Fibroblast of lung (primary cell): ENCODE measurements at places on chromosomes 3 and 15.

DNA sequence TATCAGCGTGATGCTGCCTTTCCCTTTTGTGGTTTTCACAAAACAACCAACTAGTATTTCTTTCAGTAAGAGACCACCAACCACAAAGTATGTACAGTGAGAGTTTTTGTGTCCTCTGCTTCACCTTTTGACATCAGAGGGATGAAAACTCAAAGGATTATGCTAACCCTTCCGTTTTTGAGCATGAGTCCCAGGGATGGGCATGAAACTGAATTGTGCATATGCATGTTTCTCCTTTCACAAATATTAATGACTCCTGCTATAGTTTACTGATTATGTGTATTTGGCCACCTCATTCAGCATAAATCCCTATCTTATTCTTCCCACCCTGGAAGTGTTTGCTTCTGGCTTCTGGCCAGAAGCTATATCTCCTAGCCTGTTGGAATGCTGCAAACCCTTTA, 59.2 kb downstream of the RSRC1 start:
- DNase-seq: peak; percentile 79

DNA sequence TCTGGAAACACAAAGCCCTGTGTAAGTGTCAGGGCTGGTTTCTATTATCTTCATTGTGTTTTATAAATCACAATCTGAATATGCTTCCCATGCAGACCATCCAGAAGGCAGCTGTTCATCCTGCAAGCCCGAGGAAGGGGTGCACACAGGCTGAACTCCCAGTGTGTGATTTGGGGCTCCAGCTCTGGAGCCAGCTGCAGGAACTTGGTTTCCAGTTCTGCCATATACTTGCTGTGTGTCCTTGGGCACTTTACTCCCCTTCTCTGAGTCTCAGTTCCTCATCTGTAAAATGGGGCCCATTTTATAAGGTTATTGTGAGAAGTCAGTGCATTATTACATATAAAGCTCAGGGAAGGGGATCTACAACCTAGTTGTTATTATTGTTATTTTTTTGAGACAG, 22.6 kb downstream of the CYP8B1 start:
- DNase-seq: no peak

DNA sequence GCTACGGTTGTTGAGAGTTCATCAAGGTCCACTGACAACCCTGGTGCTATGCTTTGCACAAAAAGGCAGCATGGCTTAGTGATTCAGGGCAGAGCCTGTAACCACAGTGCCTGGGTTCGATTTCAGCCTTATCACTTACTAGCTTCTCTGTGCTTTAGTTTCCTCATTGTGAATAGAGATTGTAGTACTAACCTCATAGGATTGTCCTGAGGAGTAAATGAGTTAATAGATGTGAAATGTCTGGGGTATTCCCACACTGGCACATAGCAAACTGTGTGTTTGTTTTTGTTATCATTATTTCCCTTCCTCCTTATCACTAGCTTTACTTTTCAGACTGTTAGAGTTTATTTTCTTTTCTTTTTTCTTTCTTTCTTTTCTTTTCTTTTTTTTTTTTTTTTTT, 16.3 kb downstream of the CRTAP start:
- peak; percentile 24 for DNase-seq

GRCh38 chr3:57434041-57434440, 110.1 kb downstream of the DNAH12 start:
- DNase-seq: peak; percentile 33

DNA sequence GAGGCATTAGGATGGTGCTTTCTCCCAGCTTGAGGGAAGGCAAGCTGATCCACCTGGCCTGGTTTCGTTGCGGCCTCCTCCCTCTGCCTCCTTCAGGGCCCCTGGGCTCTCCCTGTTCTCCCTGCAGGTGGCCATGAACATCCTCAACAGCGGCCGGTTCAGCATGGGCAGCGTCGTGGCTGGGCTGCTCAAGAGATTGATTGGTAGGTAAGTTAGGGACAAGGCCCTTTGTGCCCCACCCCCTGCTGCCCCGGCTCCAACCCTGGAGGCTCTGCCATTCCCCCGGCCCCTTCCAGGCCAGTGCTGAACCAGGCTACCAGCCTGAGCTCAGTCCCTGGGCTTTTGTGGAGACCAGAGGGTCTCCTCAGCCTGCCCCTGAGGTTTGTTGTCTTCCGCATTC, 23.0 kb downstream of the ACAD9 start:
- no peak for DNase-seq

DNA sequence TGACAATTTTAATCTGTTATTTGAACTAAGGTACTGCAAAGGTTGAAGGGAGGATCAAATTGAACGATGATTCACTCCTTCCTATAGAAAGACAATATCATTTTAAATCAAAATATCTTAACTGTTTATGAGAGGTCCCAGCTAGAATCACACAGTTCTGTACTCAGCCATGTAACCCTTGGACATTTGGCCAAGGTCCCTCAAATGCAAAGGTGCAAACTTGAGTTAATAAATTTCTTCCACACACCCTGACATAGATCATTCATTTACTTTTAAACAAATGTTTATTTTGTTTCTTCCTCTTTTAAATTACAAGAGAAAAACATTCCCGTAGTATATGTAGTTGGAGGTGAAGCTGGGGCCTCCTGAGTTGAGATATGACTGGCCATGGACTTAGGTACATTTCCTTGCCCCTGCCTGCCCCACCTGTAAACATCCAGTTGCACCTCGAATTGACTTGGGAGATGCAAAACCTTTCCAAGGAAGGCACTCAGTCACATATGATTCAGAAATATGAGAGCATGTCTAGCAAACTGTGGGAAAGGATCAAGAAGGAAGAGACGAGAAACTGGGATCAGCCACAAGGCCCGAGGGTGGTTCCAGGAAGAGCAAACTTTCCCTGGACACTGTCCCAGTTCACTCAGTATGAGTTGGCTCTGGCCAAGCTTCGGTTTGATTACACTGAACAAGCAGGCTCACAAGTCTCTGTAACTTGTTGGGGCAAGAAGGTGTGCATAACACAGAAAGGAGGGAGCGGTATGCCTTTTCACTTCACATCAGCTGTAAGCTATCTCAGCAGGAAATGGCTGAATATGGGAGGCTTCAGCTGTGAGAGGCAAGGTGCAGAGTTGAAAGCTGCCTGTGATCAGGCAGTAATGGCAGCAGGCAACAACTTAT, 6.7 kb downstream of the TNFSF10 start:
- DNase-seq: peak; percentile 95

- no peak for DNase-seq
Observed at GRCh38 chr3:78569804-78570203, 1198.0 kb downstream of the ROBO1 start.

DNA sequence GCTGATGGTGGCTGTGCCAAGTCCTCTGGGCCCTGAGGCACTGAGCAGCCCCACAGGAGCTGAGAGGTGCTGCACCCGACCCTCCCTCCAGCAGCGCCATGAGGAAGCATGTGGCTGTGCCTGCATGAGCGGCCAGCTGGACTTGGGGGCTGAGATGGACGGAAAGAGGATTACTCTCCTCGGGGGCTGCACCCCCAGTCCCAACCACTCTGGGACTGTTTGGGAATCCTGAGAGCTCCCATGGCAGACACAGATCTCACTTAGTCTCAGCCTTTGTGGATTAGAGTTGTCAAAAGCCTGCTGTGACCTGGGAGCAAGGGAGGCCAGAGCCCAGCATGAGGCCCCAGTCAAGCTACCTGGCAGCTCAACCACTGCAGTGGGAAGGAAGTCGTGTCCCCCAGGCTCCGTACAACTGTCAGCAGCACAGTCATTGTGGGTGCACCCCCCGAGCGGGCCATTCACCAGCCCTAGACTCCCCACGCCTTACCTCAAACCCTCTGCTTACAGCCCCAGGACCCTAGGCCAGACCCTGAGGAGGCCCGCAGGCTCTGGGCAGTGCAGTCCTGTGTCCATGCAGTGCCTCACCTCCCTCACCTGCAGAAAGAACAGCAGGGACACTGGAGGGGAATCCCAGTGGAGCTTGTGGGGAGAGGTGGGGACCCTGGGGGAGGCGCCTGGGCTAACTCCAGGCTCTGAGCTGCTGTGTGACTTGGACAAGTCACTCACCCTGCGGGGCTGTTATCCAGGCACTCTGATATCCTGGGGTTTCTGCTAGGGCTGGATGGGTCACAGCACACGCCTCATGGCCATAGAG, 17.1 kb downstream of the PRR23E start:
- no peak for DNase-seq

DNA sequence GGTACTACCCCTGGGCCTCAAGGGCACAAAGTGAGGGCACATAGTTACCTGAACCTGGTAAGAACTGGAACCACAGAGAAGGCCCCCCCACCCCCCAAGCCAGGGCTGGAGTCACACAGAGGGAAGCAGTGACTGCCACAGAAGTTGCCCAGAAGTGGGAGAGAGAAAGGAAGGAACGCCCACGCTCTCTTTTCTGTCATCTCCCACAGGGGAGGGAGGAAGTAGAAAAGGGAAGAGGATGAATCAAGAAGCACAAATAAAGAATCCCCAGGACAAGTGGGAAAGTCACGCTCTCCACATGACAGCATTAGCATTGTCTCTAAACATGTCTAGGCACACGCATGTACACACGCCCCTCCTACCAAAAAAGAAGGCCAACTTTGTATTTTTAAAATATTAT, 114.7 kb upstream of the FRMD4B start:
- DNase-seq: no peak

GRCh38 chr15:68151277-68151676, 53.9 kb downstream of the CALML4 start:
- peak; percentile 10 for DNase-seq

- DNase-seq: peak; percentile 60
Observed at GRCh38 chr3:141410408-141410807, 42.1 kb downstream of the ZBTB38 start.

DNA sequence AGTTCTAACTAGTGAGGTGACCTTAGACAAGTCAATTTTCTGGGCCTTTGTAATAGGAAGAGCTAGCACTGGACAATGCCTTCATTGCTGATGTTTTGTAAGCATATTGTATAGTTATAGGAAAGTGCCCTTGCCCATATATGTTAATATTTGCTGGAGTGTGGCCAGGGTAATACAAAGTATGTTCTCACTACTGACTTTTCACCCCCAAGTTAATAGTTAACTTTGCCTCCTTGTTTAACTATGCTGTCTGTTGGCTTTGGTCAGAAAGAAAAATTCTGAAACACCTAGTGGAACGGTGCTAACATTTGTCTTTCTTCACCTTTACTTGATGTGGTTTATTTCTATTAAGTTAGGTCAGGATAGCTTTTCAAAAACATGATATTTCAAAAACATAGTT, 287.4 kb upstream of the CTNNB1 start:
- DNase-seq: no peak

DNA sequence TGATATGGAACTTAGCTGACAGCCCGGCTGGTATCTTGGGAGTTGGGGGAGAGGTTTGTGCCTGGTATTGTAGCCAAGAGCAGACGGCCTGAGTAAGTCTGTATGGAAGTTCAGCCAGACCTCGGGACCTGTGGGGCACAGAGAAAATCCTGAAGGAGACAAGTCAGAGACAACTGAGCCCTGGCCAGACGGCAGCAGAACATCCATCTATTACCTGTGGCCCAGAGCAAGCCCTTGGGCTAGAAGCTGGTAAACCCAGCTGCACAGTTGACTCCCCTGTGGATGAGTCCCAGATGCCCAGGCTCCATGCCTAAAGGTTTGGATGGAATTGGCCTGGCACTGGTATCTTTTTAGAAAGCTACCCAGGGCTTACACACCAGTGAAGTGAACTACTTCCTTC, 70.4 kb upstream of the DLG1 start:
- DNase-seq: no peak

- DNase-seq: no peak
Observed at GRCh38 chr3:54858093-54858785, 69.6 kb downstream of the LRTM1 start.

- no peak for DNase-seq
Observed at GRCh38 chr3:135191708-135192107, 396.6 kb downstream of the EPHB1 start.

DNA sequence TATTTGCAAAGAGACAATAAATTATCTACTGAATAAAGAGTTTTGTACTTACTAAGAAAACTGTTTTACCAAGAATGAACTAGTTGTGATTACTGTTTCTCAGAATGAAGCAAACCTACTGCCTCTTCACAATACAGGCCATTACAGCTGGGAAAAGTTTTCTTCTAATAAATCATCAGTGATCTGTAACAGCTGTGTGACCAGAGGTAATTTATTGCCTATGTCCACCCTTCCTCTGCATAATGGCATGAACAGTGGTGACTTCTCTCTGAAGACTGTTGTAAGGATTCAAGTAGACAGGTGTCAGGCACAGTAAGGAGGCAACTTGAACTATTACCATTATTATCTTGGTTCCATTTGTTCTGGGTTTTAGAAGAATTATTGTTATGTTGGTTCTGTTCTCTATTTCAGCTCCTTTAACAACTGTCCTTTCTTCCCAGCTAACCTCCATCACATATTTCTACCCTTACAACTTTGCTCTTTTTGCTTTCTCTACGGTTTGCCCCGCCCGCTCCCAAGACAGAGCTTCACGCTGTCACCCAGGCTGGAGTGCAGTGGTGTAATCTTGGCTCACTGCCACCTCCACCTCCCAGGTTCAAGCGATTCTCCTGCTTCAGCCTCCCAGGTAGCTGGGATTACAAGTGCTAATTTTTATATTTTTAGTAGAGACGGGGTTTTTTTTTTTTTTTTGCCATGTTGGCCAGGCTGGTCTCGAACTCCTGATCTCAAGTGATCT, 51.5 kb downstream of the PRKAR2A start:
- no peak for DNase-seq

GRCh38 chr3:190514413-190515153, 698 bp downstream of the IL1RAP start:
- peak; percentile 62 for DNase-seq

- no peak for DNase-seq
Observed at GRCh38 chr15:88120026-88120425, 136.5 kb downstream of the NTRK3 start.

- peak; percentile 97 for DNase-seq
Observed at GRCh38 chr15:41490355-41490754, 3.3 kb upstream of the ITPKA start.

DNA sequence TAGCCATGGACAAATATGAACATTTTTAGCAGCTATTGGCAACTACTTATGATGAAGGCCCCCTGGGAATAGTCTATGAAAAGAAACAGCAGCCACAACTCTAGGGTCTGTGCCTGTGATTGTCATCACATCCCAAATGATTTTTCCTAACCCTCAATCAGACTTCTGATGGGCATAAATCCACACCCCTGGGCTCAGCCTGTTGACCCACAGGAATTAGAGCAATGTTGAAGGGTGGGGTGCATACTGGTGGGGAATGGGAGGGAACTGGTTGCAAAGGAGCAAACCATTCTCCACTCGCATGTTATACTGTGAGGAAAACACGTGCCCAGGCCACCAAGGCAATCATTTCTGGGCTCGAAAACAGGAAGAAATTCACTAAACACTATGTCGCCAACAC, 106.5 kb upstream of the CTNNB1 start:
- DNase-seq: no peak

DNA sequence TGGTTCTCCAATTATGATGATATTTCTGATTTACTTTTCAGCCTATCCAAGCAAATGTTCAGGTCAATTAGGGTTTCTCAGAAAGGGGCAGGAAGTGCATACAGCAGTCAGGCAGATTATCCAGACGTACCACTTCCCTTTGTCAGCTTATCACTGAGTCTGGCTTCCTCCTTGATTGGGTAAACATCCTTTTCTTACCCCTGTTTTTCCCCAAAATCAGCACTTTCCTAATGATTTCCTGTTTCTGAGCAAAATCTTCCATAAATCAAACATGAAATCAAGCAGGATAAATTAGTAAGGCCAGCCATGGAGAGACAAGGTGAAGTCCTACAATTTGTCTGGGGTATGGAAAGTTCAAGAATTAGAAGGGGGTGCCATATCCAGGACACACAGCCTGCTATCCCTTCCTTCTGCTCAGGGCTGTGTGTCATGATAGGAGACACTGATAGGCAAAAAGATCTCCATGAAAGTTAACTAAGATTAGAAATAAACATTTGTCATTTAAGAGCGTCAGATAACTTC, 29.0 kb downstream of the ADIPOQ start:
- DNase-seq: no peak

GRCh38 chr3:31106912-31107311, 212.5 kb upstream of the GADL1 start:
- DNase-seq: no peak
